Fibroblast of lung (primary cell): ENCODE measurements at places on chromosomes 6 and 20. TPM values are rescaled to one million over a fixed set of nuclear protein-coding genes. Genes with fewer than 3 reads are reported as not detected.

VEGFA gene
- 150 and 208 TPM in 2 replicates for total RNA-seq

DHX16 gene
- 33.1 and 34.8 TPM in 2 replicates for total RNA-seq

ADTRP gene
- 1.3 and 1.7 TPM in 2 replicates for total RNA-seq

CLPSL2 gene
- total RNA-seq = not detected in 2 replicates

ZNF831 gene
- total RNA-seq = not detected in 2 replicates
